ENCODE measurements at places on chromosomes 7 and 10.

DNA sequence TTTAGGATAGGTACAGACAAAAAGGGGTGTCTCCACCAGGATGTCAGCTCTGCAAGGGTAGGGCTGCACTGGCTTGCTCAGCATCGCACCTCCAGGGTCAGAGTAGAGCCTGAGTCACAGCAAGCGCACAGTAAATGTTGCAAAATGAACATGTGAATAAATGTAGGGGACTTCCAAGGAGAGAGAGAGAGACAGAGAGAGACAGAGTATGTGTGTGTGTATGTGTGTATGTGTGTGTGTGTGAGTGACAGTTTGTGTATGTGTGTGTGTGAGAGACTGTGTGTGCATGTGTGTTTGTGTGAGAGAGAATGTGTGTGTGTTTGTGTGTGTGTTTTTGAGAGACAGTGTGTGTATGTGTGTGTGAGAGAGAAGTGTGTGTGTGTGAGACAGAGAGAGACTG lies 163.3 kb downstream of the RPS24 start:
- DNase-seq: no peak

- DNase-seq: peak; percentile 96
Observed at GRCh38 chr7:69276011-69276729, 322.1 kb upstream of the AUTS2 start.

DNA sequence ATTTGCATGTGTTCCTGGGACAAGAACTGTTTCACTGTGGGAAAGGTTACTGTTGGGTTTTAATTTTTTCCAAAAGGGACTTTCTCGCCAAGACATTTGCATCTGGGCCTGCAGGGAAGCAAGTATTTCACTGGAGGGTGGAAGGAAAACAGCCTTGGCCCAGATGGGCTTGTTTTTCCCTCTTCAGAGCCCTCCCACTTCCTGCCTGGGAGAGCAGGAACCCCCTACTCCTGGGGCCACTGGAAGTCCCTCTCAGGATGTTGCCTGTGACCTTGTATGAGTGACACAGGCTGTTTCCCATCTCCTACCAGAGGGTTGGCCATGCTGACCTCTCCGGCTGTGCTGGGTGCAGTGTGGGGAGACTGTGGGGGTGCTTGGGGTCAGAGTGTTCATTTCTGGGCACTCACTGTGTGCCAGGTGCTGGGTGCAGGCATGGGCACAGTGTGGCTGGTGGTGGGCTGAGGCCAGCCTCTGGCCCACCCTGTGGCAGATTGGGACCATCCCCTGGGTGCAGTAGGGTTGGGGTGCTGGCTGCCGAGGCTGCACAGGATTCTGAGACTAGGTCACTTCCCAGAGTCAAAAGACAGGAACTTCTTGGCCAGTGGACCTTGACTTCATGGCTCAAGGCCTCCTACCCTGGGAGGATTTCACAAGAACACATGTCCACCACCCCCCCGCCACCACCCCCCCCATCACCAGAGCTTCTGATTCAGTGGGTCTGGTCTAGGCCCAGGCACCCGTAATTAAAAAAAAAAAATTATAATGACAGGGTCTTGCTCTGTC lies 10.2 kb downstream of the TSPAN15 start:
- no peak for DNase-seq

- DNase-seq: no peak
Observed at GRCh38 chr10:17802976-17803375, 6.2 kb upstream of the MRC1 start.

- no peak for DNase-seq
Observed at GRCh38 chr7:131637859-131638258, 81.4 kb upstream of the PODXL start.

DNA sequence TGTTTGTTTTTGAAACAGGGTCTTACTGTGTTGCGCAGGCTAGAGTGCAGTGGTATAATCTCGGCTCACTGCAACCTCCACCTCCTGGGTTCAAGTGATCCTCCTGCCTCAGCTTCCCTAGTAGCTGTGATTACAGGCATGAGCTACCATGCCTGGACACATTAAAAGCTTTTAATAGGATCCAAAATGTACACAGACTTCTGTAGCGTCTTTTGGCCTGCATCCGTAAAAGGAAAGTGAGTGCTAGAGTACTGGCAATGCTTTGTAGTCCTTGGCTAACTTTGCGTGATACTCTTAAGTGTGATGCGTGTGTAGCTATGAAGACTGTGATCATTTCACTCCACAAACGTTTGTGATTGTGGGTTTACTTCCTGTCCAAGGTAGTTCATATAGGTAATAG lies 13.3 kb downstream of the ZRANB1 start:
- DNase-seq: no peak

DNA sequence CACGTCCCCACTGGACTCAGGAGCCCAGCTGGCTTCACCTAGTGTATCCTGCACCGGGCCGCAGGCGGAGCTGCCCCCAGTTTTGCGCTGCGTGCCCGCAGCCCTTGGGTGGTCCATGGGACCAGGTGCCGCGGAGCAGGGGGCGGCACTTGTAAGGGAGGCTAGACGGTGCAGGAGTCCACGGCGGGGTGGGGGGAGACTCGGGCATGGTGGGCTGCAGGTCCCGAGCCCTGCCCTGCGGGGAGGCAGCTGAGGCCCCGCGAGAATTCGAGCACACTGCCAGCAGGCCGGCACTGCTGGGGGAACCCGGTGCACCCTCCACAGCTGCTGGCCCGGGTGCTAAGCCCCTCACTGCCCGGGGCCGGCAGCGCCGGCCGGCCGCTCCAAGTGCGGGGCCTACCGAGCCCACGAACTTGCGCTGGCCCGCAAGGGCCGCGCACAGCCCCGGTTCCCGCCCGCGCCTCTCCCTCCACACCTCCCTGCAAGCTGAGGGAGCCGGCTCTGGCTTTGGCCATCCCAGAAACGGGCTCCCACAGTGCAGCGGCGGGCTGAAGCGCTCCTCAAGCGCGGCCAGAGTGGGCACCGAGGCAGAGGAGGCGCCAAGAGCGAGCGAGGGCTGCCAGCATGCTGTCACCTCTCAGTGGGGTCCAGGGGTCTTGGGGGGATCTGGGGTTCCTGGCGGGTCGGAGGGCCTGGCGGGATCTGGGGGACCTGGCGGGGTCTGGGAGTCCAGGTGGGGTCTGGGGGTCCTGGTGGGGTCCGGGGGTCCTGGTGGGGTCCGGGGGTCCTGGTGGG lies 81.4 kb downstream of the VIPR2 start:
- DNase-seq: no peak

- no peak for DNase-seq
Observed at GRCh38 chr7:72405418-72405817, 6.7 kb downstream of the CALN1 start.

DNA sequence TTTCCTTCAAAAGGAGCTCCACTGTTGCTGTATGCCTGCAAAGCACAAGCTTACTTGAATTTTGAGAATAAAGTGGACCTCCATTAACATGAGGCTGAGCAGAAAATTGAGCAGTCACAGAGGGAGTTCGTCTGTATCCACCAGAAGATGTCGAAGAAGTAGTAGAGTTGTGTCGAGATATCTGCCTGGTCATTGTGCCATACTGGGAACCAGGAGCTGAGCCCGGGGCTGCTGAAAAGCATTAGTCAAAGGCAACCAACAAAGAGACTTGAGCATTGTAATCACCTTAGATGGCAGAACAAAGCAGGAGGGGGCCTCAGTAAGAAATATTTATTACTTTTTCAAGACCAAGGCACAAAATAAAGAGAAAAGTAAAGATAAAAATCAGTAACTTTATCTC lies 61.5 kb downstream of the PDSS1 start:
- DNase-seq: no peak

DNA sequence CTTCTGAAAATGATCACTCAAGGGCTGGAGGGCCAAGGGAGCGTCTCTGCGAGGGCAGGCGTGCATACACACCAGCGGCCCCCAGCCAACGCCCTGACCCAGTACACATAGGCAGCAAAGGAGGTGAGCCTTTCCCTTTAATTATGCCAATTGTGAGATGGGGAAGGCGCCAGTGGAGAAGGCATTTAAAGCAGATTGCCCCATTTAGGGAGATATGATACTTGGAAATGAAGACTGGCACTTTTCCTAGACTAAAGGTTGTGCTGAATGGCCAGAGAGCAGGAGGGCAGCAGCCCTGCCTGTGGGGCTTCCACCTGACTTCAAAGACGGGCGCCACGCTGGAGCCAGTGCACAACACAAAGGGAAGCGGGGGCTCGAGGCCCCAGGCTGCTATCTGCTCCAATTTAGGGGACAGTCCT lies 24.1 kb downstream of the HIPK2 start:
- DNase-seq: no peak

DNA sequence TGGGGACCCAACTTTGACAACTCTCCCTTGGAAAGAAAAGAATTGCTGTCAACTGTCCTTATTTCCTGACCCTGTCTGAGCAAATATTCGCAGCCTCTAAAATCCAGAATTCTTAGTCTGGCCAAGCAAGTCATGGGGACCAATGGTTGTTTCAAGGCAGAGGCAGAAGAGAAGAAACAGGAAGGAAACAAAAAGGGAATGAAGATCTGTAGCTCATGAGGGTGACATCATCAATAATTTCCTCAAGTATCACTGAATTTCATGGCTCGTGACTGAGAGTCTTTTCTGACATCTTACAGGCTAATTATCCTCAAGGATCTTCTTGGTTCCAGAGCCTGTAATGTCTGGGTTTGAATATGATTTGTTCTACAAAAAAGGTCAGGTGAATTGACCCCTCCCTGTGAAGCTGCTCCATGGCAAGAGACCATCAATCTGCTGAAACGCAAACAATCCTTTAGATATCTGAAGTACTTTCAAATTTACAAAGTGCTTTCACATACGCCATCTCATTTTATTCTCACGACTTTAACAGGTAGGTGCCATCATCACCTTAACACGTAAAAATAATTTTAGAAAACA lies 5.8 kb downstream of the CDK6 start:
- DNase-seq: no peak

- DNase-seq: no peak
Observed at GRCh38 chr7:139698844-139699243, 79.0 kb downstream of the HIPK2 start.

DNA sequence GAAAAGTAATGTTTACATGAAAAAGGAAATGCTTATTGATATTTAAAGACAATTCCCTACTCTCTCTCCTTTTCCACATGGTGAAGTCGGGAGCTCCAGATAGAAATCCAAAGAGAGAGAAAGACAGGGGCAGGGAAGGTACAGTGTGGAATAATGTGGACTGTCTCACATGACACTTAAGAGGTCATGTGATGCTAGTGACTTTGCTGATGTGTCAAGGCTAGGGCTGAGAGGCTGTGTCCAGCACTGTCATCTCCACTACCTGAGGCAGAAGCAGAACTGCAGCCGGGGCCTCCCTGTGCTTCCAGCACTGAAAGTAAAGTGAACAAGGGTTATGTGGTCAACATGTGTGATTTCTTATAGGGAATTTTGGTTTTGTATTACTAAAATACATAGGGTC lies 26.0 kb downstream of the NRG3 start:
- no peak for DNase-seq

GRCh38 chr7:44559485-44559884 lies 14.2 kb downstream of the DDX56 start:
- no peak for DNase-seq

- no peak for DNase-seq
Observed at GRCh38 chr10:57867241-57867640, 400.5 kb downstream of the IPMK start.

DNA sequence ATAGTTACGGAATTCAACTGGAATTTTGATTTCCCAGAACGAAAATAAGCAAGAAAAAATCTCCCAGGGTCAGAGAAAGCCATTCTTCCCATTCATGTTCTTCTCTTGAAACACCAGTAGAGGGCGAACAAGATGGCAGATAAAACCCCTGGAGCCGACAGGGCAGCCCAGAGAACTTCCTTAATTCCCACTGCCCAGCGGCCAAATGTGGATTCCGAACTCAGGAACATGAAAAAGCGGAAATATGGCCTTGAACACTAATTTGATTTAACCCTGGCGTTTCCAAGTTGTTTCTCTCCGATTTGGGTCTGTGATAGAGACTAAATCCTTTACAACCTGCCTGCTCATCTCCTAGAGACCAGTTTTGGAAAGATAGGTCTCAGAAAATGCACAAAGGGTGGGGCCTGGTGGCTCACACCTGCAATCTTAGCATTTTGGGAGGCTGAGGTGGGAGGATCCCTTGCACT lies 100.7 kb upstream of the WAC start:
- peak; percentile 45 for DNase-seq

DNA sequence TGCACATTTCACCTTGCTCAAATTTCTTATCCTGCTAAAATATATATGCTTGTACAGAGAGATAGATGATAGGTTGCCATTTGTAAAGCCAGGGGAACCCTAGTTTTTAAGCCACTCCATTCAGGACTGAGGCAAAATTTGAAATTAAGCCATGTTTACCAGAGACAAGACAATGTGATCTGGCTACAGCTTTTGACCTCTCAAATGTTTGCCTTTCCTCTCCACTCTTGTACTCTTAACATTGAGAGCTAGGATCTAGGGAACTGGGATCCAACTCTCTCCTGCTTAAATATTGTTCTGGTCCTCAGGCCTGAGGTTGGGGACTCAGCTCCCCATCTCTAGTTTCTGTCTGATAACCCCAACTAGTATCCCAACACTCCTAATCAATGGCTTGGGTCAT lies 15.9 kb downstream of the HYAL4 start:
- DNase-seq: no peak

GRCh38 chr7:116354546-116355423 lies 144.4 kb downstream of the TES start:
- peak; percentile 86 for DNase-seq

GRCh38 chr7:118061386-118061785 lies 122.6 kb upstream of the LSM8 start:
- no peak for DNase-seq

DNA sequence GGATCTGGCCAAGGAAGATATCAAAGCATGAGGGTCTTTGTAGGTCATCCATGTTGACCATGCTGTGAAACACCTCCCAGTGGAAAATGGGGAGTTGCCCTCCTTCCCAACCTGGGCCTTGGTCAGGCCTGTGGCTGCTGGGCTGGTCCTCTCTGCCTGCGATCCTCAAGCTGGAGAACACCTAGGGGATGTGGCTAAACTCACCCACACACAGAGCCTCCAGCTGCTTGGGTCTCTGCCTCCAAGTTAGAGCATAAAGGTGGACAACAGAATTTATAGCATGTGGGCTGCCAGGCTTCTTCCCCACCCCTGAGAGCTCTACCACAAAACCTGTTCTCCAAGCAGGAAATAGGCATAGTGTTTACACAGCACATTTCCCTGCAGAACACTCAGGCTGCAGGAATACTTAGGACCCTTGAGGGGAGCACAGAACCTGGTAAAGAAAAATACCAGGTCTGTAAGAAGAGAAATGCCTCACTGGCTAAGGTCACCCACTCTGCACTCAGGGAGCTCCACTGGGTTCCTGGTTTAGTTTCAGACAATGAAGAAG lies at the start of gene SFTPA2:
TSS of gene SFTPA2 (minus strand) at position 248 of the 550 bp plus-strand sequence. CDS start 924 bp downstream, outside the sequence.
- DNase-seq: no peak

DNA sequence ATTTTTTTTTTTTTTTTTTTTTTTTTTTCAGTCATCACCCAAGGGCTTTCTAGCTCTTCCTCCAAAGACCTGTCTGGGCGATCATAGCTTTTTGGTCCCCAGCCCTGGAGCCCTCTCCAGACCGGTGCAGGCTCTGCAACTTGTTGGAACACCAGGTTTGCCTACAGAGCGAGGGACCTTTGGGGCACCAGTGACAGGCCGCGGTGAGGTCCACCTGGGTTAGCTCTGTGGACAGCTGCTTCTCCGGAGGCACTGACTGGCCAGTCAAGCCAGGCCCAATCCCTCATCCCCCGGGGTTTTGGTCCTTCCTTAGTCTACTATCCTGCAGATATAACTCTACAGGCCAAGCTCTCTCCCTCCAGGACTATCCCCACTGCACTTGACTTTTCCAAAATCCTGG lies 86.8 kb upstream of the SMNDC1 start:
- DNase-seq: no peak

GRCh38 chr7:138919911-138920310 lies 61.3 kb downstream of the KIAA1549 start:
- DNase-seq: no peak

GRCh38 chr7:150341263-150342120 lies at the start of gene RARRES2:
TSS of gene RARRES2 (minus strand) at chr7:150341629. CDS start at chr7:150340609, 1,020 bp downstream.
- no peak for DNase-seq

All from fibroblast of skin of left quadriceps (primary cell).